ENCODE measurements at places on chromosomes 4 and X.
A peak's percentile ranks its signal among the peaks of the same experiment; 100 is the strongest.

- DNase-seq = no peak
- no peak overlapping the region for H3K4me3 ChIP-seq
- no peaks in the 10 kb centered on the region for H3K4me1 ChIP-seq
- H3K36me3 ChIP-seq = no peaks in the 10 kb centered on the region
- no peaks in the 10 kb centered on the region for H3K27me3 ChIP-seq
- H3K27ac ChIP-seq = no peak overlapping the region
Measured at GRCh38 chr4:9916937-9917336, 104.4 kb downstream of the SLC2A9 start.

- H3K27me3 ChIP-seq = no peaks in the 10 kb centered on the region
- H3K36me3 ChIP-seq = peaks cover under 1% of the 10 kb centered on the region
- H3K4me3 ChIP-seq = no peak overlapping the region
- DNase-seq = no peak
Measured at GRCh38 chr4:7893539-7893938, 46.1 kb downstream of the AFAP1 start.

DNA sequence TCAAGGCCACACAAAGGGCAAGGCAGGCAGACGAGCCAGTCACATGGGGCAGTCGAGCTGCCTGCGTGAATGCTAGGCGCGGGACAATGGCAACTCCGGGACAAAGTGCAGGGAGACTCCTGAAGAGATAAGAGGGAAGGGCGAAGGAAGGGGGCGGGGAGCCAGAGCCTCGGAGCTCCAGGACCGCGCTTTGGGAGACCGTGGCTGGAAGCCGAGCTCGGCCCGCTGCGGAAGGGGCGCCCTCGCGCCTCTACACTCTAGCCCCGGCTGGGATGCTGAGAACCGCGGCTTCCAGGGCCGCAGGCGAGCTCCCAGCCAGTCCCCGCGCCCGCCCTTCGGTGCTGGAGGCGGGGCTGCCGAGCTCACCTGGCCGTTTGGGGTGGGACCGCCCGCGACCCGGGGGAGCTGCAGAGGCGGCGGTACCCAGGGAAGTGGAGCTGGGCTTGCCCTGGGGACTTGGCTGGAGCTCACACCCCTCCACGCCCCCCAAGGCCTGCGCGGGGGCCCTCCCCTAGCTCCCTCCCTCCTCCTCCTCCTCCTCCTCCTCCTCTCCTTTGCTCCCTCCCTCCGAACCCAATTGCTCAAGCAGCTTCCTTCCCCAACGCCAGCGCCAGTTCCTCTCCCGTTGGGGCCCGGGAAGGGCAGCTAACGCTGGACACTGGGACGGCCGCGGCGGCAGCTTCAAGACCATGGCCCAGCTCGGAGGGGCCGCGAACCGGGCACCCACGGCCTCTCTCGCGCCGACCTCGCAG is at the start of gene SOWAHD:
Gene SOWAHD (plus strand): TSS at position 610 of the 752 bp plus-strand sequence. CDS start 80 bp downstream, at position 690.
- H3K27ac ChIP-seq = peak within 1 kb of the TSS; percentile 96
- peak within 1 kb of the TSS; percentile 86 for H3K4me3 ChIP-seq
- H3K4me1 ChIP-seq = peaks cover 58% of the 10 kb centered on the region
- H3K36me3 ChIP-seq = no peaks in the 10 kb centered on the region

DNA sequence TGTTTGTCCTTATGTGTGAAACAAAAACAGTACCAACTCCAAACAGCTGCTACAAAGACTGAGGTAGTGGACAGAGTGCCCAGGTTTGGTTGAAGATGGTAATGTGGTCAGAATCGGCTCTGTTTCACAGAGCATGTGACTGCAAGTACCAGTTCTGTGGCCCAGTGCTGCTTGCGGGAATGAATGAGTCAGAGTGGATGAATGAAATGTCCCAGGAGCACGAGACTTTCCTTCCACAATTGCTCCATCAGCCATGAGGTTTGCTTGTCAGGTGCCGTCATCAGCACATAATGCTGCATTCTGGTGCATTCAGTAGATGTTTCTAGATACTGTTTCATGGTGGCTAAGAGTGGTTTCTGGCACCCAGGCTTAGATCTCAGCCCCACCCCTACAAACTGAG is 84.2 kb downstream of the GPR143 start:
- H3K27me3 ChIP-seq = no peaks in the 10 kb centered on the region
- no peak overlapping the region for H3K4me3 ChIP-seq
- peaks cover 40% of the 10 kb centered on the region for H3K36me3 ChIP-seq
- peaks cover 19% of the 10 kb centered on the region for H3K4me1 ChIP-seq

DNA sequence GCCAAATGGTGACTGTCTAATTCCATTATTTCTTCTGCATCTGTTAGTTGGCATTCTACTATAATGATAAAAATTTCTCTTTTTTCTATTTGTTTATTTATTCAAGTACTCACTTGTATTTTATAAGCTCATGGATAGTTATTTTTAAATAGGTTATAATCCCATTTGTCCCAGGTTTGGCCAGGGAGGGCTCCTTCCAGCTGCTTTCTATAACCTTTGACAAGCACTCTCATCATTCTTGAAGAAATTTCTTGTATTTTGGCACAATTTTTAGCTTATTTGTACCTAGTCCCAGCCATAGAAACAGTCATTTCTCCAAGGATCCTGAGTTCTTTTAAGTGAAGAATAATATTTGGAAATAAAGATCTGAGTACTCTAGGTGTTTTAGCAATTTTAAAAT is 1038.6 kb upstream of the AGA start:
- H3K27me3 ChIP-seq = no peaks in the 10 kb centered on the region
- no peak for DNase-seq
- no peaks in the 10 kb centered on the region for H3K36me3 ChIP-seq
- no peaks in the 10 kb centered on the region for H3K4me1 ChIP-seq

- DNase-seq = no peak
- H3K4me3 ChIP-seq = no peak overlapping the region
- H3K27ac ChIP-seq = no peak overlapping the region
Measured at GRCh38 chrX:57752866-57753265, 72.8 kb upstream of the NLRP2B start.

DNA sequence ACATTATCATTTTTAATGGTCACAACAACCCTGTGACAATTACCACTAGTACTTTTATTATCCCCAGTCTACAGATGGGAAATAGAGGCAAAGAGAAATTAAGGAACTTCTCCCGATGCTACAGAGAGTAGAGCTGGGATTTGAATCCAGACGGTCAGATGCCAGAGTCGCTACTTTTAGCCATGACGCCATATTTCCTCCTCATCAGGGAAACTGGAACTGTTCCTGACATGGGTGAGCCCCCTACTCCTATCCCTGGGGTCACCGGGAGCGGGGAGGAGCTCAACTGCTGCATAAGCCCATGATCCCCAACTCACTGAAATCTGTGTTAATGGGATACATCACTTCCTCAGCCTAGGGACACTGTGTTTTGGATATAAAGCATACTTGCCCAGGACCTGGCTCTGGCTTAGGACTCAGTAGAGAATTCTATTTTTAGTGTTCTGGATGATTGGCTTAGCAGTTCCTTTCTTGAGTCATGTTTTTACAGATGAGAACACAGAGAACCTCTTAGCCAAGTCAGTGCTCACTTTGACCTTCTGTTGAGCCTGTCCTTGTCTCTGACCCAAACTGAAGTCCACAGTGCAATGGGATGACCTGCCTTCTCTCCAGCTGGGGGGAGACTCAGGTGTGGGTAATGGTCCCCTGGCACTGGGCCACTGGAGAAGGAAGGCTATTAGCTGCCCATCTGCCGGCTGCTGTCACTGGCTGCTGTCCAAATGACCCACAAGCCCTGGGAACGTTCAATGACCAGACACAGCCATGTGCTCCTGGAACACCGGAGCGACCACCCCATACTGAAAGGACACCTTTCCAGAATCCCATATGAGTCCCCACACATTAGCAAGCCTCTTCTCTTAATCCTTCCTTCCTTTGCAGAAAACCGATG is 90.8 kb upstream of the SHISA3 start:
- no peak overlapping the region for H3K4me3 ChIP-seq
- no peak for DNase-seq

- DNase-seq = no peak
- no peaks in the 10 kb centered on the region for H3K36me3 ChIP-seq
- no peak overlapping the region for H3K4me3 ChIP-seq
Measured at GRCh38 chr4:143377611-143378099, 41.0 kb downstream of the GAB1 start.

- H3K27ac ChIP-seq = no peak overlapping the region
- no peak for DNase-seq
- peaks cover 51% of the 10 kb centered on the region for H3K36me3 ChIP-seq
- no peaks in the 10 kb centered on the region for H3K4me1 ChIP-seq
- H3K27me3 ChIP-seq = no peaks in the 10 kb centered on the region
Measured at GRCh38 chr4:39285111-39285795, 80.9 kb downstream of the RFC1 start.

DNA sequence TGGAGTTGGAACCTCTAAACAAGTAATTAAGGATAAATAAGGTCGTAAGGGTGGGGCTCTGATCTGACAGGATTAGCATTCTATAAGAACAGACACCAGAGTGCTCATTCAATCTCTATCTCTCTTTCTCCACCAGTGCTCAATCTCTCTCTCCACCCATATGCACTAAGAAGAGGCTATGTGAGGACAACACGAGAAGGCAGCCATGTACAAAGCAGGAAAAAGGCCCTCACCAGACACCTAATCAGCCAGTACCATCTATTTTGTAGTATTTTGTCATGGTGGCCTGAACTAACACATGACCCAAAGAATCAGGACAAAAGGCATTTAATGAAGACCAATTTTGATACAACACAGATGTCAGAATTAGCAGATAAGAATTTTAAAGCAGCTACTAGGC is 16.8 kb downstream of the RFC1 start:
- peaks cover 30% of the 10 kb centered on the region for H3K36me3 ChIP-seq
- no peaks in the 10 kb centered on the region for H3K27me3 ChIP-seq
- H3K27ac ChIP-seq = peak overlapping the region; percentile 52
- no peak overlapping the region for H3K4me3 ChIP-seq
- H3K4me1 ChIP-seq = peaks cover 54% of the 10 kb centered on the region
- no peak for DNase-seq

DNA sequence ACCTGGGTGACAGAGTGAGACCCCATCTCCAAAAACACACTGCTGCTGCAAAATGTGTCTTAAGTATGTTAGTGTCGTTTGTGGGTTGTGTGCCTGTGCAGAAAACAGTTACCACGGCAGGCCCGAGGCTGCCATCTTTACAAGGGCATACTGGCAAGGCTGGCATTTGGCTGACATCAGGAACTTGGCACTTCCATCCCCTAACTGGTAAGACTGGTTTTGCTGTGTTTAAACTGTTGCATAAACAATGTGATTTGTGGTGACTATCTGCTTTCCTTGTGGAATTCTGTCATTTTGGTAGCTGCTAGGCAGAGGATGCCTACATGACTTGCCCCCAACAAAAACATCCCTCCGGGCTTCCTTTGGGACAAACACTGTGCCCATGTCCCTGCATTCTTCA is 12.3 kb downstream of the LRP2BP start:
- no peak overlapping the region for H3K4me3 ChIP-seq
- no peak overlapping the region for H3K27ac ChIP-seq
- H3K27me3 ChIP-seq = peaks cover 4% of the 10 kb centered on the region
- no peaks in the 10 kb centered on the region for H3K36me3 ChIP-seq

- no peak overlapping the region for H3K4me3 ChIP-seq
- no peaks in the 10 kb centered on the region for H3K36me3 ChIP-seq
- peaks cover 47% of the 10 kb centered on the region for H3K27me3 ChIP-seq
- no peak overlapping the region for H3K27ac ChIP-seq
- DNase-seq = no peak
- H3K4me1 ChIP-seq = no peaks in the 10 kb centered on the region
Measured at GRCh38 chr4:122873821-122874593, 47.4 kb downstream of the FGF2 start.

DNA sequence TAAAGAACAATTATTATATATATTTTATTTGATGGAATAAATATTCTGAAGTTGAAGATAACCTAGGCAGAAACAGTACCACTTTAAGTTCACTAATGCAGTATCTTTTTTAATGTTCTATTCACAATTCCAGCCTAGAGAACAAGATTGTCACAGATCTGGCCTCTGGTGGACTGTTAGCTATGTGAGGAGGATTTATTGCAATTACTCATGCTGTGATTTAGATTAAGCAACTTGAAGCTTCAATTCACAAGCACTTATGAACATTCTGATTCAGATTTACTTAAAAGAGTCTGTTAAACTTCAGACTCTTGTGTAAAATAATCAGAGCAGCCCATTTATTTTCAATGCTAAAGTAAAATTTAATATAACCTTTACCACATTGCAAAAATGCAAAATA is 1489.8 kb downstream of the STIM2 start:
- no peak overlapping the region for H3K4me3 ChIP-seq
- no peaks in the 10 kb centered on the region for H3K27me3 ChIP-seq
- H3K4me1 ChIP-seq = no peaks in the 10 kb centered on the region
- DNase-seq = no peak
- no peaks in the 10 kb centered on the region for H3K36me3 ChIP-seq

DNA sequence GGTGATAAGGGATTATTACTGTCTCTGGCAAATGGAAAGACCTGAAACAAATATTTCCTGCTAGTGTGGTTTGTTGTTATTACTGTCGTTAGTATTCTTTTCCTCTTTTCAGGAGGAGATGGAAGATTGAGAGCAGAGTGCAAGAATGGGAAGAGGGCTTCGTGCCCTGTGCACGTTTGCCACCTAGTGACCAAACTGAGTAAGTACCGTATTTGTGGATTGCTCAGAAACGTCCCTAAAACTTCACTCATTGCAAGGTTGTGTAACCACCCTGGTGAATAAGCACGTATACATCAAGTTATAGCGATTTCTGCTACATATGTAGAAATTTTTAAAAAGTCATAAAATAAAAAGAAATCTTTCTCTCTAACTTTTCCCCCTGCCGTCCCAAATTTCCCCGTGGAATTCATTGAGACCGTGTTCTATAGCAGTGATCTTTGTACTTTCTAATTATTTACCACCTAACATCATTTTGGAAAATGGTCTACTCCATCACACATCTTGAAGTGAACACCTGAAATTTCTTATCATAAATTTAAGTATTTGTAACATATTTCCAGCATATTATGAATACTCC is 24.3 kb downstream of the LINC00632 start:
- no peak overlapping the region for H3K4me3 ChIP-seq
- no peaks in the 10 kb centered on the region for H3K4me1 ChIP-seq
- peaks cover 1% of the 10 kb centered on the region for H3K27me3 ChIP-seq
- H3K36me3 ChIP-seq = no peaks in the 10 kb centered on the region

GRCh38 chr4:139704915-139705485 is 39.4 kb downstream of the MGST2 start:
- H3K27me3 ChIP-seq = peaks cover 4% of the 10 kb centered on the region
- H3K36me3 ChIP-seq = no peaks in the 10 kb centered on the region
- no peak for DNase-seq
- no peak overlapping the region for H3K27ac ChIP-seq
- no peaks in the 10 kb centered on the region for H3K4me1 ChIP-seq
- no peak overlapping the region for H3K4me3 ChIP-seq

DNA sequence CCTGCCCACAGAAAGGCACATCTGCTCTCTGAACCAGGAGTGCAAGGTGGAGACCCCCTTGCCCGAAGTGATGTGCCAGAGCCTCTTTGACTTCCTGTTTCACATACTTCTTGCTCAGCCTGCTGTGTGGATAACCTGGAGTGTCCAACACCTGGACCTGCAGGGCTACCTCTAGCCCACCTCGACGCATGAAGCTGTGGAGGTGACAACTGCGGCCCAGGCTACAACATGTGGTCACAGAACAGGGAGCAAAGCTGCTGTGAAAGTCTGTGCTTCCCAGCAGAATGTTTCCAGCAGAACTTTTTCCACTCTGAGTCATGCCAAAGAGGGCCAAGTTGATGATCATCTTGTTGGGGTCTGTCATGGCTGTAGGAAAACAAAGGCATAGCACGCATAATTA is 1.5 kb downstream of the GIMD1 start:
- no peak overlapping the region for H3K27ac ChIP-seq
- no peak for DNase-seq
- no peak overlapping the region for H3K4me3 ChIP-seq
- H3K36me3 ChIP-seq = no peaks in the 10 kb centered on the region
- H3K27me3 ChIP-seq = peaks cover 16% of the 10 kb centered on the region
- H3K4me1 ChIP-seq = no peaks in the 10 kb centered on the region

Data from naive thymus-derived CD8-positive, alpha-beta T cell (primary cell).